Activated CD4-positive, alpha-beta T cell treated with anti-CD3 and anti-CD28 coated beads, Interleukin-2, amount 50 U/mL, for 16 hours (primary cell): ENCODE measurements at places on chromosomes 1 and 21.

GRCh38 chr21:26782331-26782730 is 62.9 kb downstream of the ADAMTS1 start:
- DNase-seq, result no peak

- no peak for DNase-seq
Measured at GRCh38 chr1:188599313-188599712, 1770.6 kb downstream of the PLA2G4A start.

GRCh38 chr1:161953256-161953920 is 70.3 kb downstream of the OLFML2B start:
- no peak for DNase-seq

DNA sequence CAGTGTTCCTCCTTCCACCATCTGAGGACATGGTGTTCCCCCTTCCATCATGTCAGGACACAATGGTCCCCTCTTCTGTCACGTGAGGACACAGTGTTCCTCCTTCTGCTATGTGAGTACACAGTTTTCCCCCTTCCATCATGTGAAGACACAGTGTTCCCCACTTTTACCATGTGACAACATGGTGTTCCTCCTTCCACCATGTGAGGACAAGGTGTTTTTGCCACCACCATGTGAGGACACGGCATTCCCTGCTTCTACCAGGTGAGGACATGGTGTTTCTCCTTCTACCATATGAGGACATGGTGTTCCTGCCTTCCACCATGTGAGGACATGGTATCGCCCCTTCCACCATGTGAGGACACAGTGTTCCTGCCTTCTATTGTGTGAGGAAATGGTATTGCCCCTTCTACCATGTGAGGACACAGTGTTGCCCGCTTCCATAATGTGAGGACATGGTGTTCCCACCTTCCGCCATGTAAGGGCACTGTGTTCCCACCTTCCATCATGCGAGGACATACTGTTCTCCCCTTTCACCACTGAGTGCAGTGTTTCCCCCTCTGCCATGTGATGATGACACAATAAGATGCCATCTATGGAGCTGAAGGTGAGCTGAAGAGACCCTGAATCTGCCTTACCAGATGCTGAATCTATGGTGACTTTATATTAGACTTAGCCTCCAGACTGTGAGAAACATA is 132.3 kb downstream of the FCRL5 start:
- no peak for DNase-seq

GRCh38 chr1:172719694-172720138 is 60.8 kb downstream of the FASLG start:
- peak; percentile 68 for DNase-seq

DNA sequence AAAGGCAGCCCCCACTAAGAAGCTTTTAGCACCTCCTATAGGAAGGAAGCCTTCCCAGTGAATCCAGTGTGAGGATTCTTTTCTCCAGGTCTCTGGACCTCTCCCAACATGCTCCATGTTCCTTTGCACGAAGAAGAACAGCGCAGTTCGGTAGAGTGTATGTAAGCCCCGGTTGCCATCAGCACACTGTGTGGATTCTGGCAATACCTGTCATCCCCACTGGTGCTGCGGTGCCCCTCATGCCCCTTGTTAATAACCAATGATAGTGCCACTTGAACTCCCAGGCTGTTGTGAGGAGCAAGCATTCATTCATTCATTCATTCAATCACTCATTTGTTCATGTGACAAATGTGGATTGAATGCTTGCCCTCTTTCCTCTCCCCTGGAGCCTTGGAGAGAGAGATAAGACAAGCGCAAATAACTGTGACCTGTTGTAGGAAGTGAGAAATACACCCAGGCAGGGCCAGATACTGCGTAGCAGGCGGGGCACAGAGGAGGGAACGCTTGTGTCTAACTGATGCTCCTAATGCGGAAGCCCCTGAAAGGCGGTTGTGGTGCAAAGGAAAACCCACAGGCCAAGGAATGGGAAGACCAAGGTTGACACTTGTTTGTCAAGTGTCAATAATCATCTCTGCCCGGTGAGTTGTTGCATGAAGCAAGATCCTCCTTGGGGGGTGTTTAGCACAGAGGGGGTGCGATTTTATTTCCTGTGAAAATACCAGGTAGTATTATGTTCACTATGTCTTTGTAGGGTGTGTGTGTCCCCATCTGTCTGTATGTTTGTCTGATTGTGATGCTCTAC is 9.8 kb downstream of the LGR6 start:
- no peak for DNase-seq

- no peak for DNase-seq
Measured at GRCh38 chr1:243827206-243827605, 22.8 kb downstream of the AKT3 start.

- DNase-seq, result peak; percentile 59
Measured at GRCh38 chr21:32412162-32413014, at the start of gene EVA1C. Gene EVA1C (plus strand): TSS chr21:32412706. CDS start chr21:32412854, 148 bp downstream.

GRCh38 chr1:167633258-167633944 is 3.4 kb downstream of the RCSD1 start:
- DNase-seq, result no peak

- DNase-seq, result no peak
Measured at GRCh38 chr1:178938101-178938958, 67.5 kb upstream of the ANGPTL1 start.

GRCh38 chr1:171468120-171468750 is 17.1 kb upstream of the PRRC2C start:
- DNase-seq, result peak; percentile 37

DNA sequence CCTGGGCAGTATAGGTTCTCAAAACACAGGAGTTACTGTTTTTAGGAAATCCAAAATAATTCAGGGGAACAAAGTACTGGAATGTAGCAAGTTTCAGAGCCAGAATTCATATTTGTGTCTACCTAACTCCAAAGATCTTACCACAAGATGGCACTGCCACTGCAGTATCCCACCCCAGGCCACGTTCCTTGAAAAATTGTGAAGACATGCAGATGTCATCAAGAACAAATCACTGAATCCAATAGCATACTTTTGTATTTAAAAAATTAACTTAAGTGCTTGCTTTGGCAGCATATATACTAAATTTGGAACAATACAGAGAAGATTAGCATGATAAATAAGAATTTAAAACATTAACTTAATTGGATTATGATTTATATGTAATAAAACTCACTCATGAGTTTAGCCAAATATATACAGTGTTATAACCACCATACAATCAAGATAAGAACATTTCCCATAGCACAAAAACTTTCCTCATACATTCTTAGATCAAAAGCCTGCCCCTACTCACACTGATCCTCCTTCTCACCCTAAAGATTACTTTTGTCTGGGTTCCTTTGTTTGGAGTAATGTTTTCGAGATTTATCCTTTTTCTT is 209.9 kb downstream of the FAF1 start:
- DNase-seq, result no peak

GRCh38 chr1:31683997-31684396 is 19.8 kb downstream of the COL16A1 start:
- no peak for DNase-seq

DNA sequence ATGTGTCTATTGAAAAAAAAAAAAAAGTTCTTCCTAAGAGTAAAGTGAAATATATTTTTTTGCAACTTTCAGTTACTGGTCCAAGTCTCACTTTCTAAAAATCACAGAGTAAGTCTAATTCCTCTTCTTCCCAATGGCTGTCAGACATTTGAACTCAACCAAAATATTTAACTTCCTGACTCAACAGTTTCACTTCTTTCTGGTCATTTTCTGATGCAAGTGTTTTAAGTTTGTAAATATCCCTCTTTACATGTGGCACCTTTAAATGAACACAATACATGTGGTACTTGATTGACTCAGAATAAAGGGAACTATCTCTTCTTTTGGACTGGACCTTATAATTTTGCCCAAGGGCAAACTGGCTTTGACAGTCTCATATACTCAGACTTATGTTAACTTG is 76.7 kb downstream of the ASH1L start:
- no peak for DNase-seq

DNA sequence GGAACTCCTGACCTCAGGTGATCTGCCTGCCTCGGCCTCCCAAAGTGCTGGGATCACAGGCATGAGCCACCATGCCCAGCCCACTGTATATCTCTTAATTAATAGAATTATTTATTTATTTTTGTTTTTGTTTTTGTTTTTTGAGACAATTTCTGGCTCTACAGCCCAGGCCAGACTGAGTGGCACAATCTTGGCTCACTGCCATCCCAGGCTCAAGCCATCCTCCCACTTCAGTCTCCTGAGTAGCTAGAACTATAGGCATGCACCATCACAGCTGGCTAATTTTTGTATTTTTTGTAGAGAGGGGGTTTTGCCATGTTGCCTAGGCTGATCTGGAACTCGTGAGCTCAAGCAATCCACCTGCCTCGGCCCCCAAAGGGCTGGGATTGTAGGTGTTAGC is 15.7 kb upstream of the WDTC1 start:
- DNase-seq, result no peak

DNA sequence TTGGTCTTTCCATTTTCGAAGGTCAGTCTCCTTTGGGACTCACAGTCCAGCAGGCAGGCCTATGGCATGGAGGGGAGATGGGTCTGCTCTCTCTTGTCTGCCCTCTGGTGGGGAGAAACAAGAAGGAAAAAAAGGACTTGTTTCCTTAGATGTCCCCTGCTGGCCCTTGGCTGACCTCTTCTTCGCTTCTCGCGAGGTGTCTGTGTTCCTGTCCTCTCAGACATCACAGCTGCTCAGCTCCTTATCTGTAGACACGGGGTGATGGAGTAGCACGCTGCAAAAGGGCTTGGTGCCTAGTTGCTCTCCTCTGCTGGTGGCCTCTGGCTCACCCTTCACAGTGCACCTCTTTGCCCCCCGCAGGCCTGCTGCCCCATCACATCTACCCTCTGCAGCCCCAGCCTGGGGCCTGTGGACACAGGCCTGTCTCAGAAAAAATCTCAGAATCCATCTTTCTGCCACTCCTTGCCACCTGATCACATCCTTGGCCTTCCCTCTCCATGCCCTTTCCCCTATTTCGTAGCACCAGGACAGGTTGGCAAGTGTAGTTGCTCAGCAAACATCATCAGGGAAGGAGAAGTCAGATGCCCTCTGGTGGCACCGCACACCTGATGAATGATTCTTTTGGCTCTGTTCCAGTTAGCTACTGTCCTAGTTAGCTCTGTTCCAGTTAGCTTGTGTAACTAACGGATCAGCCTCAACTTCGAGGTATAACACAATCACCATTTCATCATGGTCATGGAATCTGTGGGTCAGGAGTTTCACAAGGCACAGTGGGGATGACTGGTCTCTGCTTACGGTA is 18.7 kb upstream of the AK2 start:
- peak; percentile 51 for DNase-seq

DNA sequence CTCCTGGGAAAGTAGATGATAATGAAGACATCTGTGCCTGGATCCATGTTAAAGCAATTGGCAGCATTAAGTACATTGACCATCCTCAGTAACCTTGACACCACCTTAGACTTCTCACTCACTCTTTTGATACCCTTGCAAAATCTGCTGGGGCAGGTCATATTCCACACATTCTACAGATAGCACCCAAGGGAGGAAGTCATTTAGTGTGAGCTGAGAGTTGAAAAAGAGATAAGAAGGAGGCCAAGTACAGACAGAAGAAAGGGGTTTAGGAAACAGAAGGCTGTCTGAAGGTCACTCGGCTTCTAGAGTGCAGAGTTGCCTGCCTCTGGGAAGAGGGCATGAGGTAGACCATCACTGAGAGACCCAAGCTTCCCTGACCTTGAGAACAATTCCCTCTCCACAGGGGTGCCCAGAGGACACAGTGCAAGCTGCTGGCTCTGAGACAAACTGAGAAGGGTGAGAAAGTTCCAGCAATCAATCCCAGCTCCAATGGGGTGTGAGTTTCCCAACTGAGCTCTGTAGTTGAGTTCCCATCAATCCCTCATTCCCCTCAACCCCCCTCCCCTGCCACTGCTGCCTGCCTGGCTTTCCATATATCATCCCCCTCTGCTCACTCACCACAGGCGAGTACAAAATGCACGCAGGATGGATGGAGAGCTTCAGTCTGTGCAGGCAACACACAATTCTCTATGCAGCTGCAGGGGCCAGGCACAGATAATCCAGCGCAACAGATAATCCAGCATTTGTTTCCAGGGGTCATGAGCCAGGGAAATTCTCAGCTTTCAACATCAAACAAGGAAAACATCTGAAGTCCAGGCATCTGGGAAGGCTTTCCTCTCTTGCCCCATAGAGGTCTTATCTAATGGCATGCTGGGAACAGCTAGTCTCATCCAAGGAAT is 7.4 kb upstream of the MOB3C start:
- DNase-seq, result no peak

- DNase-seq, result peak; percentile 53
Measured at GRCh38 chr1:206925106-206925736, 3.5 kb upstream of the FCMR start.

DNA sequence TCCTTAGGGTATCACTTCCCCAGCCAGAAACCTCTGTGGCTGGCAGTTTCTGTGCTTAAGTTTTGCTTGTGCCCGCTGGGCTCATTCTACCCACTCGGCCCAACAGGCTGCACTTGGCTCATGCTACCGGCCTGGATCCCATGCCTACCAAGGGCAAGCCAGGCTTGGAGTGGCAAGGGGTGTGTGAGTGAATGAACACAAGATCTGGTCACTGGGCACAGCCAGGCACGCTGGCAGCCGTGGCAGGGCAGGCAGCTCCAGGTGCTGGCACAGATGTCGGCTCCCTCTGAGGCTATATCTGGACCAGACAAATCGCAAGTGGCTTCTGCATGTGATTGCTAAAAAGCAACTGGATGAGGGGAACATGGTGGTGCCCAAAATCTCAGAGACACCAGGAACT is 740.5 kb upstream of the B3GALT2 start:
- DNase-seq, result no peak

- DNase-seq, result peak; percentile 51
Measured at GRCh38 chr1:91556556-91556955, 55.9 kb downstream of the CDC7 start.

DNA sequence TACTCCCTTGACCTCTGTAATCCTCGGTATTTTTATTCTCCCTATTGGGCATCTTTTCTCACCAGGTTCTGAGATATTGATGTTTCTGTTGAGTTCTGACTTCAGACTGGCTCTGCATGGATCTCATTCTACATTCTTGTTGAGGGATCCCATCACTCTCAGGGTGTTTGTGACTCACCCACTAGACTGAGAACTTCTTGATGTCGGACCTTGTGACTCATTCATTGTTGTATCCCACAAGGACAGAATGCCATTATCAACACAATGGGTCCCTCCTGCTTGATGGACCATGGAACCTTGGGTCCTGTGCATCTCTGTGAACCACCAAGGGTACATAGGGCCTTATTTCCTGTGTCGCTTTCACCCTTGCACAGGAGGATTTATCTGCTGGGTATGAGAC is 174.1 kb downstream of the PBX1 start:
- DNase-seq, result no peak

GRCh38 chr1:206467915-206468314 is 2.4 kb upstream of the IKBKE start:
- no peak for DNase-seq

- no peak for DNase-seq
Measured at GRCh38 chr1:41486371-41487125, 2.1 kb upstream of the EDN2 start.

- no peak for DNase-seq
Measured at GRCh38 chr1:115428676-115429075, 90.6 kb upstream of the NGF start.
